ENCODE measurements at places on chromosomes 2 and 18.

- DNase-seq: no peak
These were observed 306.9 kb downstream of the GULP1 start for GRCh38 chr2:188598551-188598950.

GRCh38 chr2:106165029-106165428 is 29.1 kb downstream of the UXS1 start:
- DNase-seq: no peak

- DNase-seq: no peak
These were observed 80.8 kb downstream of the NXPH2 start for GRCh38 chr2:138699421-138699820.

DNA sequence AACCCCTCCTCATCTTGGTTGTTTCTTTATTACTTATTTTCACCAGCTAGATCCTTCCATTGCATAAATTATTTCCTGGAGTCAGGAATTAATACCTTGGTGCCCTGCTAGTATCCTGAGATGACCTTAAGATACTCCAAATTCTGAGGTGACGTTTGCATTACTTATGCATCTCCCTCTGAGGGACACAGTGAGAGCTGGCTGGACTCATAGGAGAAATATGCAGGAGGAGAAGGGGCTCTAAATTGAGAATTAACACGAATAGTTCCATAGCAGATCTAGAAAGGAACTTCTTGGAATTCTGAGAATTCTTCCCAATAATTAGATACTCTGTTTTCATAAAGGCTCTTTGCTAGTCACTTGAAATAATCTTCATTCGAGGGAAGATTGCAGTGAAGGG is 310.6 kb upstream of the ZEB2 start:
- no peak for DNase-seq

GRCh38 chr2:64679673-64680425 is 26.1 kb upstream of the SERTAD2 start:
- DNase-seq: no peak

Measured in central memory CD4-positive, alpha-beta T cell (primary cell).